ENCODE measurements at places on chromosomes 13 and 19.

GRCh38 chr13:85700906-85701305 is 98.3 kb downstream of the SLITRK6 start:
- DNase-seq: no peak

- DNase-seq: no peak
Observed at GRCh38 chr13:74174810-74175209, 40.6 kb upstream of the KLF12 start.

GRCh38 chr13:50069261-50069660 is 54.0 kb downstream of the KCNRG start:
- no peak for DNase-seq

- no peak for DNase-seq
Observed at GRCh38 chr19:4911314-4911713, 2.0 kb downstream of the UHRF1 start.

GRCh38 chr13:56752636-56753035 is 388.1 kb upstream of the PRR20A start:
- no peak for DNase-seq
